ENCODE measurements at places on chromosomes 11 and 22. TPM values are rescaled to one million over a fixed set of nuclear protein-coding genes. Genes with fewer than 3 reads are reported as not detected.

DNA sequence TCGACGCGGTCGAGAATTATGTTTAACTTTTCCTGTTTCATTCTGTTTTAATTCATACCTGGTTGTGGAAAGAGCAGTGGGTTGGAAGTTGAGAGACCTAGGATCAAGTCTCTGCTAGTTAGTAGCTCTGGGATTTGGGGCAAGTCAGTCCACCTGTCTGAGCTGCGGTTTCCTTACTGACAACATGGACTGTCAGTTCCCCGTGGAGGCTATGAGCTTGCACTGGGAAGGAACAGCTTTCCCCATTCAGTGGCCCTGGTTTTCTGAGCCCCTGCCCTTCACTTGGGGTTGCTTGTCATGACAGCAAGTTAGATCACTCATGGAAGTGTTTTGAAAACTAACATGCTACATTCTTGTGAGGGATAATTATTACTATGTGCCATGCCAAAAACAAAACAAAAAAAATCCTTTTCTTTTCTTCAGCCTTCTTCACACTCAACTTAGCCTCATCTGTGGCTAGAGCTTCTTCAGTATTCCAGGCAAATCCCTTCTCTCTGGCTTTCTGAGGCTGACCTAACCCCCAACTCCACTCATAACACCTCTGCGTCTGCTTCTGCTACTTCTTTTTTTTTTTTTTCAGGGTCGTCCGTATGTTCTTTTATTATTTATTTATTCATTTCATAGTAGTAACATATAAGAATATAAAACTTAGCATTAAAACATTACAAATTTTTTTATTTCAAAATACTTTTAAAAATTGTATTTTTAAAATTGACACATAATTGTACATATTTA is 43.0 kb upstream of the ZBED5 start:
- H3K36me3 ChIP-seq: no peaks in the 10 kb centered on the region
- no peaks in the 10 kb centered on the region for H3K27me3 ChIP-seq
- peaks cover 39% of the 10 kb centered on the region for H3K4me1 ChIP-seq
- H3K4me3 ChIP-seq: peak overlapping the region; percentile 15
- peak overlapping the region; percentile 96 for H3K27ac ChIP-seq

- H3K27ac ChIP-seq: no peak overlapping the region
- H3K4me1 ChIP-seq: peaks cover 11% of the 10 kb centered on the region
- no peak overlapping the region for H3K4me3 ChIP-seq
- H3K36me3 ChIP-seq: no peaks in the 10 kb centered on the region
- no peaks in the 10 kb centered on the region for H3K27me3 ChIP-seq
- no peak for DNase-seq
Observed at GRCh38 chr22:27132400-27132799, 475.0 kb downstream of the MIAT start.

GRCh38 chr11:116691771-116692177 is 81.0 kb downstream of the BUD13 start:
- H3K27ac ChIP-seq: no peak overlapping the region
- DNase-seq: no peak
- H3K27me3 ChIP-seq: no peaks in the 10 kb centered on the region
- H3K4me1 ChIP-seq: no peaks in the 10 kb centered on the region

DNA sequence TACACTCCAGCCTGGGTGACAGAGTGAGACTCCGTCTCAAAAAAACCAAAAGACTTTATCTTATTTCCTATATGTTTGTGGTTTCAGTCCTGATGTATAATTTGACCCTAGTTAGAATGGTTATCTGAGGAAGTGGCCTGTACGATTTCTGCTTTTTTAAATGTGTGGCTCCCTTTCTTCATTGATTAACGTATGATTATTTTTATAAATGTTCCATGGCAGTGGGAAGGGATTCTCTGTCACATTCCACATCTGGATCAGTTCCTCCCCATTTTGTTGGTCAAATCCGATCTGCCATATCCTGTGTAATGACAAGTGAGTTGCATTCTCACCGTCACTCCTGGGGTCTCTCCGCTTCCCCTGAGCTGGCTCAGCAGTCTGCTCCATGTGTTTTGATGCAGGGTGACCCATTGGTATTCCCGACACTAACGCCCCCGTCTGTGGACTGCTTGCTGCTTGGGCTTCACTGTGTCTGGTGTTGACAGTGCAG is 20.3 kb downstream of the NEAT1 start:
- peak overlapping the region; percentile 55 for H3K27ac ChIP-seq
- H3K27me3 ChIP-seq: no peaks in the 10 kb centered on the region
- DNase-seq: no peak

LRRC4C gene
- total RNA-seq: 0.95 TPM

CPT1A gene
- total RNA-seq: 75.3 TPM
